Activated gamma-delta T cell treated with Interleukin-2 at 50 U/mL for 16 hours (primary cell): ENCODE measurements at places on chromosomes 7 and 10.

- DNase-seq, result no peak
Measured at GRCh38 chr7:155343661-155344121, 46.0 kb downstream of the INSIG1 start.

GRCh38 chr10:19014034-19014433 lies 34.6 kb upstream of the MALRD1 start:
- no peak for DNase-seq

GRCh38 chr7:30302656-30303311 lies 18.4 kb downstream of the ZNRF2 start:
- DNase-seq, result no peak

- no peak for DNase-seq
Measured at GRCh38 chr7:100688326-100688860, 5.7 kb downstream of the GIGYF1 start.

DNA sequence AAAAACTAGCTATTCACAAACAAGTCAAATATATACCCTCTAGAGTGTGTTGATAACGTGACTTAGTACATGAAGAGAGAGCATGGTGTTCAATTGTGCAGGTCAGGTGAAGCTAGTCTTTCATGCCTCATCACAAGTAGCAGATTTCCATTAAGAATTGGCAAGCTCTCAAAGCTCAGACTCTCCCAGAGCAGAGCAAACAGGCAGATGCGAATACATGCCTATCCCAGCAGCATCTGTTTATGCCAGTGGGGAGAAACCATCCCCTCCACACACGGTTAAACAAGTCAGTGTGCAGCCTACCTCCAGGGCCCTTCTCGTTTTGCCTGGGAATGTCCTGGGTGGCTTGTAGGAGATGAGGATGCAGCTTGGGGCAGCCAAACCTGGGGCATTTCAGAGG lies 532.5 kb upstream of the C7orf33 start:
- no peak for DNase-seq

DNA sequence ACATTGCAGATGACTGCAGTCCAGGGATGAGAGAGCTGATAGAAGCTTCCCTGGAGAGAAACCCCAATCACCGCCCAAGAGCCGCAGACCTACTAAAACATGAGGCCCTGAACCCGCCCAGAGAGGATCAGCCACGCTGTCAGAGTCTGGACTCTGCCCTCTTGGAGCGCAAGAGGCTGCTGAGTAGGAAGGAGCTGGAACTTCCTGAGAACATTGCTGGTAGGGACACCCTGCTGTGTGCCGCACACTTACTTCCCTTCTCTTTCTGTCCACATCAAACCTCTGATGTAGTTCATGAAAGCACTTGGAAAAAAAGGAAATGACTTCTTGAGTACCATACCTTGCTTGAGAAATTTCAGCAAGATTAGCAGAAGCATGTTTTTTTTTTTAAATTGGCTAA lies 25.3 kb downstream of the MAP3K8 start:
- DNase-seq, result no peak

DNA sequence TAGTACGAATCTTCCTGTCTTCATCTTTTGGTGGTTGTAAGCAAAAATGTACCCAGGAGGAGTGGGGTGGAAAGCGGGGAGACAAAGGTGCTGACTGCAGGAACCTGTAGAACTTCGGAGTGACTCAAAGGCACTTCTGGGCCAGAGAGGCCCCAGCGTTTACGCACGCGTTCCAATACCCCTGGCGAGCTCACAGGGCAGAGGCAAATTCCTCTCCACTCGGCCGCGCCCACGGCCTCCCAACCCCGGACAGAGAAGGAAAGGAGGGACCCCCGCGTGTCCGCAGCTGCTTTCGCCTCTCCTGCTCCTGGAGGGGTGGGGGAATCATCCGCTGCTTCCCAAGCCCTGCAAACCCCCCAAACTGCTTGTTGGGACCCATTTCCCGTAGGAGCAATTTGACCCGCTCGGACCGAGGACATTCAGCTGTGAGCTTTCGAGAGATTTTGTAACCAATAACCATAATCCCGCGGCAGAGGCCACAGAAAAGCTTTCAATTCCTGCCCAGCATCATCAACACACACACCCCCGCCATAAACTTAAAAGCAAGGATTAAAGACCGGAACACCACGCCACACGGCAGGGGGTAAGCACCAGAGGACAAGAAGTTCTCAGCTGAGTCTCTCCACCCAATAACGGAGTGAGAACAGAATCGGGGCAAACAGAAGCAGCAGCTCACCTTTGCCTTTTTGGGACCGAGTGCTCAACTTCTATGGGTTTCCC lies 2.3 kb downstream of the IGF2BP3 start:
- no peak for DNase-seq

DNA sequence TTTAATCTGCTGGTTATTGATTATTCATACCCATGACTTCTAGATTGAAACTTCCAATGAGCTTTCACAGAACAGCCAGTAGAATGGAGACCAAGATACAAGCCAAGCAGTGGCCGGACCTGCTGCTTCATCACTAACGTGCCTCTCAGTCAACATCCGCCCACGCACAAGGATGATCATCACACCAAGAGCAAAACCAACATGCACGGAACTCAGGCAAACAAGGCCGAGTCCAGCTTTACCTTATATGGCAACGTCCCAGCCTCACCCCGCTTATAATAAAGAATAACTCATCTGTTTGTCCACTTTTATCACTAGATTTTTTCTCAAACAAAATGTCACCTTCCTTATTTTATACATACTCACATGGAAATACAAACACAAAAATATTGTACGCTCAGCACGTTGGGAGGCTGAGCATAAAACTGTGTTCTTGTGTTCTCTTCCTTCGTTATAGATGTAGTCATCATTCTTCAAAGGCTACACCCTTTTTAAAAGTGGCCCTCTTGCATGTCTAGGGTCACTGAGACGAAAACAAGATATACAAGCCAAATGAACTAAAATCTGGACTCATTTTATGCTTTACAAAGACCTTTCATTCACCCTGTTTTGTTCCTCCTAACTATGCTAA lies 122.7 kb downstream of the SFMBT2 start:
- DNase-seq, result no peak

- no peak for DNase-seq
Measured at GRCh38 chr7:80039251-80039884, 95.3 kb upstream of the GNAI1 start.

- DNase-seq, result no peak
Measured at GRCh38 chr10:62062028-62062427, 160.5 kb downstream of the ARID5B start.

DNA sequence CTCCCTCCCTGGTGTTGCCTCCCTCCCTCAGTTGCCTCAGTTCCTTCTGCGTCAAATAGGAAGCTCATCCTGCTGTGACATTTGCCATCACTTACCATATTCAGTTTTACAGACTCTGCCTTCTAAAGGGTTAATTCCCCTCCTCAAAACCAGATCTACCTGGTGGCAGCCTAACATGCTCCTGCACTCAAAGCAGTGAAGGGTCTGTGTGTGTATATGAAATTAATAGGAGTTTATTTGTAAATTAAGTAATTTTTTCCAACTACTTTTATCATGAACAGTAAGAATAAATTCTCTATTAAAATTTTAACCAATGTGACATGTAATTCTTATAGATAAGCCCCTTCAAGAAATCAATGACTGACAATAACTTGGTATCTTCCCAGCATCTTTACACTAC lies 158.6 kb upstream of the INSYN2A start:
- DNase-seq, result no peak

GRCh38 chr7:5217851-5218331 lies 27.9 kb downstream of the WIPI2 start:
- no peak for DNase-seq

- no peak for DNase-seq
Measured at GRCh38 chr10:108204528-108205305, 1040.2 kb upstream of the SORCS1 start.

DNA sequence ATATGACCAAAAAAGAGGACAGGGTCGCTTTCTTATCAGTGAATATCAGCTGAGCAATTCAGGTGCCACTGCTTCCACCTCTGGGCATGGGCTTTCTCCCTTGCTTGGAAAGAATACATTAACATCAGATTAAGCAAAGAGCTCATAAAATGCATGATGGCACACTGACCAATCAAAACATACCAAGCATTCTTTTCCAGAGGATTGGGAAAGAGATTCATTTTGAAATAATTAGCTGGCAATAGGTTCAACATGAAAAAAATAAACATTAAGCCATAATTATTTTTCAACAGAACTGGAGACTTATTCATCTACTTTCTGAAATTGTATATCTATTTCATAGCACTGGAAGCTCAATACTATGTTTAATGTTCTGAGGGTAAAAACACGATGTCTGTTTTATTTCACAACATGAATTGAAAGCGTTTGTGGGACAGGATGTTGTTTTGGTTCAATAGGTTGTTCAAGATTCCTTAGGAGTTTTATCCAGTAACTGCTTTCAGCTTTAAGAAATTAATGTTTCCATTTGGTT lies 53.2 kb downstream of the TFAM start:
- DNase-seq, result no peak

DNA sequence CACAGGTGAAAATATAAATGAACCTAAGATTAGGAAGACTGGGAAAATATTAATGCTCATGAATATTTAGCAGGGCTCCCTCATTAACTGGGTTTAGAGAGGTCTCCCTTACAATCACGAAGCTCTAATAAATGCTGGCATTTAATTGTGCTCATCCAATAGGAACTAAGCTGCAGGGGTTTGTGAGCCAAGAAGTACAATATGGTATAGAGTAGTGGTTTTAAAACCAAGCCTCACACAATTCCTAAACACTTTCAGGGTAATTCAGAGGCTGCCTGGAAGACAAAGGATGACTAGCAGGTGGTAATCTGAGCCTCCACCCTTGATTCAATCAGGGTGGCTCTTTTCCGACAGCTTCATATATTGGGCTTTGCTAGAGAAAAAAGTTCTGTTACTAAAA lies 103.3 kb downstream of the GPAM start:
- no peak for DNase-seq

DNA sequence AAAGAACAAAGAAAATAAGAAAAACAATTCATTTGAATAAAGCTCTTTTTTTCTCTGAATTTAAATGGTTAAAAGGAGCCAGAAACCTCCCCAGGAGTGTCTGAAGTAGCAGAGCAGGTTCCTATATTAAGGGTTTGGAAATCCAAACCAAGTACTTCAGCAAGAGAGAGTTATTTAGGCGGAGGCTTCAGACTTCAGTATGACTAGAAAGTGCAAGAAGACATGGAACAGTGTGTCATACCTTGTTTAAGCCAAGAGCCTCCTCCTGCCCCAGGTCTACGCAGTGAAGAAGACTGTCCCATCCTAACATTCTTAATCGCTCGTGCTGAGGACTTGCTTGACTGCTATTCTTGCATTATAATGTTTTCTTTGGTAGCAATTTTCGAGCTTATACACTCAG lies 51.3 kb downstream of the ODAD2 start:
- no peak for DNase-seq

DNA sequence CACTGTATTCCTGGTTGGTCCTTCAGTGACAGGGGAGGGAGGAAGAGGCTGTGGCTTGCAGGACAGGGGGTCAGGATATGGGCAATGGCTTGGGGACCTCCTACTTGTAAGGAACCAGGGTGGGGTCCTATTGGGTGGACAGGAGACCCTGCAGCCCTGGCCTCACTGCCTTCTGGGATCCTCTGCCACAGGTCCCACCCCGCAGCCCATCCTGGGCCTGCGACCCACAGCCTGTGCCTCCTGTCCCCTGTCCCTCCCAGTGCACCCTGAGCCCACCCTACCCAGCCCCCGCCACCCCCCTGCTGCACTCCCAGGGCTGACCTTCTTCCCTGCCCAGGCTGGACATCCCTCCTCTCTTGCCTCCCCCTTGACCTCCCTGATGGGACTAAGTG lies 58.7 kb upstream of the MYL10 start:
- no peak for DNase-seq

- DNase-seq, result no peak
Measured at GRCh38 chr7:23558303-23558702, 26.5 kb upstream of the TRA2A start.

GRCh38 chr7:49692516-49692915 lies 80.9 kb upstream of the VWC2 start:
- no peak for DNase-seq

DNA sequence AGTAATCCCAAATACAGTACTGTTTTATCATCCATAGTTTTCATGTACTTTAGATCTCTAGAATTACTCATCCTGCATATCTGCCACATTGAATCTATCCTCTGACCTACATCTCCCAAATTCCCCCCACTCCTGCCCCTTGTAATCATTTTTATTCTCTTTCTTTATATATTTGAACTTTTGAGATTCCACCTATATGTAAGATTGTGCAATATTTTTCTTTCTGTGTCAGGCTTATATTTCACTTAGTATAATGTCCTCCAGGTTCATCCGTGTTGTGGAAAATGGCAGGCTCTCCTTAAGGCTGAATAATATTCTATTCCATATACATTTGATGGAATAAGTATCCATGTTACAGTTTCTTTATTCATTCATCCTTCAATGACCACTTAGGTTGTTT lies 640.4 kb downstream of the POM121L12 start:
- DNase-seq, result no peak
